ENCODE measurements at places on chromosomes 5 and 9.

- H3K4me1 ChIP-seq: peaks cover under 1% of the 10 kb centered on the region
- DNase-seq: no peak
- H3K36me3 ChIP-seq: no peaks in the 10 kb centered on the region
- H3K27ac ChIP-seq: no peak overlapping the region
- H3K4me3 ChIP-seq: no peak overlapping the region
- no peaks in the 10 kb centered on the region for H3K27me3 ChIP-seq
Observed at GRCh38 chr5:170444181-170444580, 55.0 kb upstream of the KCNMB1 start.

DNA sequence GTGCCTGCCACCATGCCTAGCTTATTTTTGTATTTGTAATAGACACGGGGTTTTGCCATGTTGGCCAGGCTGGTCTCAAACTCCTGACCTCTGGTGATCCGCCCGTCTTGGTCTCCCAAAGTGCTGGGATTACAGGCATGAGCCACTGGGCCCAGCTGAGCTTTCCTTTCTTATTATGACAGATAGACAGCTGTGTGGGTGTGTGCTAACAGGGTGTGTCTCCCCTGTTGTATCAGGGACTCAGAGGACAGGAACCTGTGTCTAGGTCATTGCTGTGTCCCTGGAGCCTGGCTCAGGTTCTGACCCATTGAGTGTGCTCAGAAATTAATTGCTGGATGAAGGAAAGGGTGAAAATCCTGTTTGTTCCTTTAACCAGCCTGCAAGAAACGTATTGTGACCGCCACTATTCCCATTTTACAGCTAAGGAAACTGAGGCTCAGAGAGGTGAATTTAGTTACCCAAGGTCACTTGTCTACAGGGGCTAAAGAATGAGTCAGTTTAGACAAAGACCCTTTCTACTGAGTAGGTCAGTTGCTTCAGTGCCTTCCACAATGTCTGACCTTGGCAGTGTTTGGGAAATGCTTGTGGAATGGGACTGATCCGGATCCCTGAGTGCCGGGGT lies 16.8 kb downstream of the NCS1 start:
- H3K27me3 ChIP-seq: no peaks in the 10 kb centered on the region
- peaks cover 34% of the 10 kb centered on the region for H3K4me1 ChIP-seq
- no peak overlapping the region for H3K27ac ChIP-seq

GRCh38 chr5:71954329-71954728 lies 152.9 kb upstream of the MAP1B start:
- H3K4me3 ChIP-seq: no peak overlapping the region
- H3K27ac ChIP-seq: no peak overlapping the region
- DNase-seq: no peak

DNA sequence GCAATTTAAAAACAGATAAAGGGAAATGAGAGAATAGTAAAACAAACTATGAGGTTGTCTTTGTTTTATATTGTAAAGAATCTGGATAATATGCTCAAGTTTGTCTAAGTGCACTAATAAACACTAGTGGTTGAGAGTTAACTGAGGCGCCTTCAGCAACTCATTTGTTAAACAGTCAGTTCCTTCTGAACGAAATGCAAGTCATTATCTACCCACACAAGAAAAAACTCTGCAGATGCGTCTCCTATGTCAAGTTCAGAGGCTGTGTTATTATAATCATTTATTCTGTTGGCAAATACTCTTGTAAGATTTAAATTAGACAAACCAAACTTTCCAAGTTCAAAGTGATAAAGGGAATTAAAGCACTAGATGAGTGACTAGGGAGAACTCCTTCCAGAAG lies 20.3 kb upstream of the PCA3 start:
- DNase-seq: no peak
- H3K36me3 ChIP-seq: no peaks in the 10 kb centered on the region
- H3K27ac ChIP-seq: no peak overlapping the region
- no peaks in the 10 kb centered on the region for H3K4me1 ChIP-seq
- H3K27me3 ChIP-seq: no peaks in the 10 kb centered on the region

DNA sequence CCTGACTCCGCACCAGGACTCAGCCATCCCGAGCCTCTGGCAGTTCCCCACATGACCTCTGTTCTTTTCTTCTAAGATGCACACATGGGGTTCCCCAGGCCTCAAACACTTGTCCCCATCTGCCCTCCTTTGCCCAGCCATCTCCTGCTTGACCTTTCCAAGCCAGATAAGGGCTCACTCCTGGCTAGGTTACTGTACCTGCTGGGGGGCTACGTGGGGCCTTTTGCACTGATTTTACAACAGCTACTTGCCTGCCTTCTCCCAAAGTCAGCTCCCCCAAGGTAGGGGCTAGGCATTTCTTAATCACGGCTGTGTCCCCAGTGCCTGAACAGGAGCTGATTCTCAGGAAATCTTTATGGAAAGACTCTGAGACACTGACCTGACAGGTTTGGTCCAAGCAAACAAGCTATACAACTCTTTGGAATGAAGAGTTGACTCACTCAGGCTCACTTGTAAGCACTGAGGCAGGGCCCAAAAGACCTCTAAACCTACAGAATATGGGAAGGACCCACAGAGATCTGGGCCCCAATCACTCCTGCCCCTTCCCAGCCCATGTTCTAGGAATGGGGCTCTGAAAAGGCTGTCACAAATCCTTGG lies 2.5 kb downstream of the MACROH2A1 start:
- no peak overlapping the region for H3K4me3 ChIP-seq
- H3K4me1 ChIP-seq: peaks cover 23% of the 10 kb centered on the region
- no peak for DNase-seq
- peaks cover 6% of the 10 kb centered on the region for H3K36me3 ChIP-seq

DNA sequence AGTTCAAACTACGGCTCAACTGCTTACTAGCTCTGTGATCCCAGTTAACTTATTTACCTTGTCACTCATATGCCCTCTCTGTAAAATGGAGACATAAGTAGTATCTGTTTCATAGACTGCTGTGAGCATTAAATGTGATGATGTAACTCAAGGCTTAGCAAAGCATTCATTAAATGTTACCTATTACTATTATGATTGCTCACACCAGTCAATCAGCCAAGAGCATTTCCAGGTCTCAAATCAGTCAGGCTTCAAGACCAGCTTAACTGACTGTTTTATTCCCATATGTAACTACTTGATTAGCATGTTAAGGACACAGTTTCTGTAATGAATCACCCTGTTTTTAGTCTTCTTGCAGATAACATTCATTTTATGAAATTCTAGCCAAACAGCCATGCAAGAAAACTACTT lies 413.3 kb downstream of the MLLT3 start:
- no peaks in the 10 kb centered on the region for H3K27me3 ChIP-seq
- DNase-seq: no peak
- no peaks in the 10 kb centered on the region for H3K36me3 ChIP-seq
- H3K27ac ChIP-seq: no peak overlapping the region
- H3K4me3 ChIP-seq: no peak overlapping the region

DNA sequence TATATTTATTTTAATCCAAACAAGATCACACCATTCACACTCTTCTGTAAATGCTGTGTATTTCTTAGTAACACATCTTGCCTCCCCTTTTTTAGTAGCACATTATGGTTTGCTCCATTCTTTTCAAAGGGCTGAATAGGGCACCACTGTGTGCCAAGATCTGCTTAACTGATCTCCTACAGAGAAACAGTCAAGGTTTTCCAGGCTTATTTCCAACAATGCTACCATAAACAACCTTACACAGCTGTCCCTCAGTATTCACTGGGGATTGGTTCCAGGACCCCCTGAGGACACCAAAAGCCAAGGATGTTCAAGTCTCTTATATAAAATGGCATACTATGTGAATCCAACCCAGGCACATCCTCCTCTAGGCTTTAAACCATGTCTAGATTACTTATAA lies 16.5 kb downstream of the GOLM1 start:
- H3K4me1 ChIP-seq: peaks cover 35% of the 10 kb centered on the region
- peak; percentile 91 for DNase-seq
- H3K27ac ChIP-seq: no peak overlapping the region

DNA sequence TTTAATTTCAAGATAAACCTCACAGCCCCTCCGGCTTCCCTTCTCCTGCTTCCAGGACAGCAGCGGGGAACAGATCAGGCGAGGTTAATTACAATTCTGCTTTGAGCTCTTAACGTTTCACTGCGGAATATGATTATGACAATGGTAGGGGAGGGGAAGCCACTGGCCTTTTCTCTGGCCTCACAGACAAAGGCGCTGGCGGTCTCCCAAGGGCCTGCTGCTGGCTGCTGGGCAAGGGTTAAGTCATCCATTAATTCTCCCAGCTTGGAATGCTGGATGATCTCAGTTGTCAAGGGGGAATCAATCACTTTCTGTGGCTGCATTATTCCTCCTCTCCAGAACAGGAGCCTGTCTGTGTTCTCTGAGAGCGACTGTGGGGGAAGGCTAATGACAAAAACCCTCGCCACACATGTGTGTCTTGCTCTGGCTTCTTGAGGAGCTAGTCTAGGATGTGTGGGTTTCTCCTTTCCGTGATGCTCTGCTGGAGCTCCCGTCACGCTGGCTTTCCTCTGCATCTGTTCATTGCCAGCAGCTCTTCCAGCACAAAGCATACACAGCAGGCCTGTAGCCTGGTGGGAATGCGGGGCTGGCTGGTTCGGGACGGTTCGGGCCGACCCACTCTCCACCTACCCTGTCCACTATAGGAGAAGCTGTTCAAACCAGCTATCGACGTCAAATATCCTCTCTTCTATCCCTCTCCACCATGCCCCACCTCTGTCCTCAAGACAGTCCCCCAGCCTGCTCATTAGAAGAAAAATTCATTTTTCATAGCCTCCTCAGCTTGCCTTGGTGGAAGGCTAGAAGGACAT lies 82.8 kb downstream of the DCP2 start:
- no peak overlapping the region for H3K27ac ChIP-seq
- H3K4me1 ChIP-seq: no peaks in the 10 kb centered on the region
- DNase-seq: no peak

DNA sequence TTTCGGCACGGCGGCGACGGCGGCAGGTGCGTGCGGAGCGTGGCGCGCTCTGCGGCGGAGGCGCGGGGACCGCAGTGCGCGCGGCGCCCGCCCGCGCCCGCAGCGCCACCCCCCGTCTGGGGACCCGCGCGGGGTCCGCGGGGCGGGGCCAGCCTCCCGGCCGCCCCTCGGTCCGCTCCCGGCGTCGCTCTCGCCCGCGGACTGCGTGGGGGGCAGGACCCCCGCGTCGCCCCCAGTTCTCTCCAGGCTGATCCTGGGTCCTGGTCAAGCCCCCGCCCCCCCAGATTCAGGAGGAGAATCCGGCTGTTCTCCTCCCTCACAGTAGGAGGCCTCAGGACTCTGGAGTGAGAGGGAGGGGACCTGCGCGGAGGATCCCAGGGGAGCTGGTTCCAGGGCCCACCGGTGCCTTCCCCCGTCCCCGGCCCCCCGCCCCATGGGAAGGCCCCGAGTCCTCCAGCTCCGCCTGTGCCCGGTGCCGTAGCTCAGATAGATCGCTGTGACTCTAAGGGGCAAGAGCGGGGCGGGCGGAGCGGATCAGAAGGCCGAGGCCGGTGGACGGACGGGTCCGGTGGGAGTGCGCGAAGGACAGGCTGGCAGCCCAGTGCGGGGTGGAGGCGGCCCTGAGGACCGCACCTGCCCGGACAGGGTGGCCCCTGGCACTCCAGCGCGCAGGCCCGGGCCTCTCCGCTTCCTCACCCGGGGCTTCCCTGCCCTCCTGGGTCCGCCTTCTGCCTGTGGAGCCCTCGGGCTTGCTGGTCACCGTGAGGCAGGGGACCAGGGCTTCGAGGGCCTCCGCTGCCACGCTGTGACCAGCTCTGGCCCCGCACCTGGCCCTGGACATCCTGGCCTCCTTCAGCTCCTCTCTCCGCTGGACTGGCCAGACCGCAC lies at the start of gene RNF208:
Gene RNF208 (minus strand): TSS at position 51 of the 888 bp plus-strand sequence. CDS start 1,028 bp downstream, outside the sequence.
- H3K27ac ChIP-seq: peak within 1 kb of the TSS; percentile 67
- DNase-seq: no peak
- H3K4me3 ChIP-seq: peak within 1 kb of the TSS; percentile 72
- H3K27me3 ChIP-seq: no peaks in the 10 kb centered on the region

DNA sequence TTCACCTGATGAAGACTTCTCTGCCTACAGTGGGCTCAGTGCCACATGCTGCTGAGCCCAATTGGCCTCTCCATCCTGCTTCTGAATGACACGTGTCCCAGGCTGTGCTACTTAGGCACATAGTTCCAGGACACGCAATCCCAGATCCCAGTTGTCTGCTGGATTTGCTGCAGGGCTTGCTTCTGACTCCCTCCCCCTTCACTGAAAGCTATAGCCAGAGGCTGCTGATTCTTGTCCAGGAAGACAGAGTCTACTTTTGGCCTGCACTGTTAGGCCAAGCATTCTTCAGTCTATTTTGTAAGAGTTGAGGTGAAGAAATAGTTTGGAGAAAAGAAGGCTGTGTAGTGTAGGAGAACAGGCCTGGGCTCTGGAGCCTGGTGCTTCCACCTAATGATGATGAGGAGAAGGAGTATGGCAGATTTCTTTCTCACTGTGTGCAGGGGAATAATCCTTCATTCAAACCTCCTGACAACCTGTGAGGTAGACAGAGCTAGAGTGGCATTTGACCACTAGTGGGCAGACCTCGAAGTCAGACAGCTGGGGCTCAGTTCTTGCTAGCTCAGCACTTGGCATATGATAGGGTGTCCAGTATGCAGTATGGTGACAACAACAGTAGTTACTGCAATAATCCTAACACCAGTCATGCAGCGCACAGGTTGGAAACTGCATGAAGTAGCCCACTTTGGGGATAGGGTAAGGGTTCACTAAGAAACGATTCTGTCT lies 19.5 kb upstream of the ASPN start:
- H3K4me1 ChIP-seq: no peaks in the 10 kb centered on the region
- no peaks in the 10 kb centered on the region for H3K36me3 ChIP-seq
- no peak overlapping the region for H3K4me3 ChIP-seq
- no peak overlapping the region for H3K27ac ChIP-seq
- no peaks in the 10 kb centered on the region for H3K27me3 ChIP-seq
- peak; percentile 30 for DNase-seq

- DNase-seq: peak; percentile 38
- no peak within 1 kb of the TSS for H3K4me3 ChIP-seq
- H3K27ac ChIP-seq: no peak within 1 kb of the TSS
- H3K36me3 ChIP-seq: no peaks in the 10 kb centered on the region
- no peaks in the 10 kb centered on the region for H3K4me1 ChIP-seq
- H3K27me3 ChIP-seq: peaks cover 95% of the 10 kb centered on the region
Observed at GRCh38 chr5:71719063-71719964, at the start of gene CARTPT. Gene CARTPT (plus strand): TSS chr5:71719275. CDS start chr5:71719294, 19 bp downstream.

GRCh38 chr5:177592010-177592834 lies at the start of gene TMED9:
Gene TMED9 (plus strand): TSS chr5:177592203. CDS start chr5:177592215, 12 bp downstream.
- H3K4me3 ChIP-seq: peak within 1 kb of the TSS; percentile 66
- peak; percentile 81 for DNase-seq
- H3K27me3 ChIP-seq: peaks cover 6% of the 10 kb centered on the region
- peak within 1 kb of the TSS; percentile 67 for H3K27ac ChIP-seq
- peaks cover 20% of the 10 kb centered on the region for H3K36me3 ChIP-seq

DNA sequence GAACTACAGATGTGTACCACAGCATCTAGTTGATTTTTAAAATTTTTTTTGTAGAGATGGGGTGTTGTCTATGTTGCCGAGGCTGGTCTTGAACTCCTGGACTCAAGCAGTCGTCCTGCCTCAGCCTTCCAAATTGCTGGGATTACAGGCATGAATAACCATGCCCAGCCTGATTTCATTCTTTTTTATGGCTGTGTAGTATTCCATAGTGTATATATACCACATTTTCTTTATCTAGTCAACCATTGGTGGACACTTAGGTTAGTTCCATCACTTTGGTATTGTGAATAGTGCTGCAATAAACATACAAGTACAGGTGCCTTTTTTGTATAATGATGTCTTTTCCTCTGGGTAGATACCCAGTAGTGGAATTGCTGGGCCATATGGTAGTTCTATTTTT lies 3.8 kb downstream of the RCL1 start:
- DNase-seq: no peak
- peaks cover 19% of the 10 kb centered on the region for H3K4me1 ChIP-seq
- H3K27me3 ChIP-seq: no peaks in the 10 kb centered on the region
- H3K27ac ChIP-seq: no peak overlapping the region
- H3K36me3 ChIP-seq: no peaks in the 10 kb centered on the region
